B cell (primary cell): ENCODE measurements at places on chromosomes 16 and 17.

GRCh38 chr17:29549177-29549923 is 17.5 kb downstream of the ABHD15 start:
- no peak for DNase-seq

GRCh38 chr16:47463771-47464624 is 2.9 kb downstream of the PHKB start:
- DNase-seq = no peak

DNA sequence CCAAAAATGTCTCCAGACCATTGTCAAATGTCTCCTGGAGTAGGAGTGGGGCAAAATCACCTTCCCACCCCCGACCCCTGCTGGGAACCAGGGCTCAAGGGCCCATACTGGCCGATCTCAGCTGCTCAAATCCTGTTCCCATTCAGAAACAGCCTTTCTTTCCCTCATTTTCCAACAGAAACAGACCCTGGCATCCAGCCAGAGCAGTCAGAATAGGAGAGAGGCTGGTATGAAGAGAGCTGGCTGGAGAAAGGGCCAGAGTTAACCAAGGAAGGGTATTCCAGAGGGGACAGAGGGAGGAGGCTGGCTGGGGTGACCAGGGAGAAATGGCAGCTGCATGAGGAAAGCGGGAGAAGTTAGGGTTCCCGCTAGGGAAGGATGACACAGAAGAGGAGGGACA is 199.1 kb downstream of the XYLT1 start:
- no peak for DNase-seq

- no peak for DNase-seq
Measured at GRCh38 chr17:74096456-74096855, 107.0 kb upstream of the RPL38 start.

- DNase-seq = no peak
Measured at GRCh38 chr17:20271011-20271610, 196.2 kb downstream of the LGALS9B start.

DNA sequence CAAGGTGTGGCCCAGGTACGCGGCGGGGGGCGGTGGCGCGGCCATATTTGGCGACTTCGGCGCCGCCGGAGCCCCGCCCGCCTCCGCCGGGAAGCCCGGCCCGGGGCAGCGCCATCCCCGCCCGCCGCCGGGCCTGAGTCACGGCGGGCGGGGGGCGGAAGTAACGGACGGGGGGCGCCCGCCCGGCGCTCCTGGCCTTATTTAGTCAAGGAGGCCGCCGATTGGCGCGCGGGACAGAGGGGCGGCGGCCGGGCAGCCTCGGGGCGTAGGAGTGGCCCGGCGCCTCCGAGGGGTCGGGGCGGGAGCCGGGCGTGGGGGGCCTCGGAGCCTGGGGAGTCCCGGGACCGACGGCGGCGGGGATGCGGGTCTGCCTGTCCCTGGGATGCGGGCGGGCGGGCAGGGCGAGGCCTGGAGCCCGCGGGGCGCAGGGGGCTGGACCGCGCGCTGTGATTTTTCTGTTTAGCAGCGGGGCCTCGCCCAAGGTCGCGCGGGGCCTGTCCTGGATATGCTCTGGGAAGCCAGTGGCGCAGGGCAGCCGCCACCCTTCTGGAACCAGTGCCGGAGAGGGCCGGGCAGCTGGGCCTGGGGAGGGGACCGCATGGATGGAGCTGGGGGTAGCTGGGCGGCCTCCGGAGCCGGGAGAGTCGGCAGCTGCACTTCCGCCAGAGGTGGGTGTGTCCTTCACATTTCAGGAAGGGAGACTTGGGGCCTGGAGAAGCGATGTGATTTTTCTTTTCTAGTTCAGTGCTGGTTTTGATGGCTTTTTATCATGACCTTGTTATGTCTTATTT is 2.3 kb upstream of the ACTG1 start:
- DNase-seq = peak; percentile 82

DNA sequence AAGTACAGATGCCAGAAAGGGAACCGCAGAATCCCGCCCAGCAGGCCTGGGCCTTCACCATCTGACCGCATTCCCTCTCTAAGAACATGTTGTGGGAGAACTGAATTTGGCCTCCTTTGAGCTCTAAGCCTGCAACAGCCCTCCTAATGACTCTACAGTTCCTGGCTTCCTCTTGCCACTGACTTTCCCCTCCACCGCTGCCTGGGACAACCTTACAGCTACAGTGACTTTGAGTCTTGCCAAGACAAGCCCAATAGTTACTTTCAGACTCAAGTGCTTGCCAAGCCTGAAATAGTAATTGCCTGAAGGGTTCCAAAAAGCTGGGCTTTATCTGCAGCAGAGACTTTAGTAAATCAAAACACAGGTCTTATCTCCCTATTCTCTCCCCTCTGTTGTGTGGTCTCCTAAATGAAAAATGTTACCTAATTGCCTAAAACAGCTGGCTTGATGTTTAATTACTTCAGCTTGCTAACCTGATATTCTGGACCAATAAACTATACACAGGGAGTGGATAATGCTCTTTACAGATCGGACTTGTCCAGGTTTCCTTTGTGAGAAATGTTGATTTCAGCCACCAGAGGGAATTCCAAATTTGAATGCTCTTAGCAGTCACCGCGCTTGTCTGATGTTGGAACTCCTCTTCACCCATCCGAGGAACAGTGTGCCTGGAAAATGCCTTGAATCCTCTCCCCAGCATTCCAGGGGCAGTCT is 85.1 kb upstream of the TBX2 start:
- DNase-seq = no peak

DNA sequence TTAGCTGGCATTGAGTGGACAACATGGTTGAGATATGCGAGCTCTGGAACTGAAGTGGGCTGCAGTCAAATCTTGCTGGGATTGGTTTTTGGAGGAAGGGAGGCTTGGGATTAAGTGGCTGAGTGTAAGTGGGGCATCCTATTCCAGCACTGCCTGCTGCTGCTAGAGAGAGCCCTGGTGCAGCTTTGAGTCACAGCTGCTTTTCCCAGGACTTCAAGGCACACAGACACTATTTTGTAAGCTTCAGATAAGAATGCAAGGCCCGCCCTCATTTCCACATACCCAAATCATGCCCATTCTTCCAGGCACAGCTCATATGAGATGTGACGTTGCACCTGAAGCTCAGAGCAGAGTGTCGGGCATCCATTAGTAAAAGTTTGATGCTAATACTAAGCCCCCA is 10.2 kb upstream of the MAF start:
- no peak for DNase-seq

DNA sequence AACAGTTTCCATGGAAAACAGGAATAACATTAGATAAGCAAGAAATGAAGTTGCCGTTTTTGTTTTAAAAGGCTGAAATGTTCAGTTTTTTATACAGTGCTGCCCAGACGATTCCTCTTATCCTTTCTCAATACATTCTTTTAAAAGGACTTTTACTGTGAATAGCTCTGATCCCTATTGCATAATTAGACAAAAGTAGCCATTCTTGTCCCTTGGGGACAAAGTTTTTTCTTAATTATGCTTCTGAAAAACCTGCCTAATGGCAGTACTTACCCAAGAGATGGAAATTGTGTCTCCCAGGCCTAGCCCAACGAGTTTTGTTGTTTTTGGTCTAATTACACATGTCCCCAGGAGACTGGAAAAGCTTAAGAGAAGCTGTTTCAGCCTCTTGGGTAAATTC is 27.6 kb downstream of the NXPH3 start:
- no peak for DNase-seq

GRCh38 chr17:28293994-28294393 is 25.0 kb upstream of the TMEM97 start:
- DNase-seq = peak; percentile 56

GRCh38 chr16:11268921-11269375 is at the start of gene TNP2:
TNP2 (minus strand) TSS chr16:11269325; CDS start chr16:11269262, 63 bp downstream.
- no peak for DNase-seq

GRCh38 chr16:4360538-4361021 is 9.5 kb upstream of the PAM16 start:
- no peak for DNase-seq

DNA sequence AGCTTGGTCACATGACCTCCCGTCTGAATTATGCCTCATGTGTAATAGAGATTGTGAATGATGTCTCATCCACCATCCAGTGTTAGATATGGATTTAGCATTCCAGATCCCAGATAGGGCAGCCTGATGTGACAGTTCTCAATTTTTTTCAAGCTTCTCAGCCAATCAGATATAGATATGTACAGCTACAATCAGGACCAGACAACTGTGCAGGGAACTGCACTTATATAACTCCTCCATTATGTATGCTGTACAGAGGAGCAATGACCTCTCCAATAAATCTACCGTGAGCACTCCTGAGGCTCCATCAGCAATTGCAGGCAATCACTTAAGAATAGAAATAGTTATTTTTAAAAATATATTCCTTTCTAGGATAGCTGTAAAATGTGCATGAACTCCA is 722.8 kb upstream of the SOX9 start:
- DNase-seq = no peak

GRCh38 chr16:75787440-75787839 is 61.1 kb upstream of the CPHXL start:
- no peak for DNase-seq

GRCh38 chr17:66564992-66565465 is 262.6 kb downstream of the PRKCA start:
- DNase-seq = no peak
